Activated CD8-positive, alpha-beta memory T cell treated with anti-CD3 and anti-CD28 coated beads, Interleukin-2, amount 10 ng/mL, durations not matched to agents 7 days and 5 days (primary cell): ENCODE measurements at places on chromosomes 12 and 14. TPM values are rescaled to one million over a fixed set of nuclear protein-coding genes. Genes with fewer than 3 reads are reported as not detected.

OR4K2 gene
- not detected for total RNA-seq

ANKRD33 gene
- total RNA-seq = not detected

APOLD1 gene
- total RNA-seq = 13.5 TPM

IFNG gene
- total RNA-seq = 117 TPM

TRIM9 gene
- total RNA-seq = 0.79 TPM

HEATR5A gene
- total RNA-seq = 18.7 TPM

GPR137C gene
- total RNA-seq = 0.73 TPM

OR4E2 gene
- not detected for total RNA-seq

DNA sequence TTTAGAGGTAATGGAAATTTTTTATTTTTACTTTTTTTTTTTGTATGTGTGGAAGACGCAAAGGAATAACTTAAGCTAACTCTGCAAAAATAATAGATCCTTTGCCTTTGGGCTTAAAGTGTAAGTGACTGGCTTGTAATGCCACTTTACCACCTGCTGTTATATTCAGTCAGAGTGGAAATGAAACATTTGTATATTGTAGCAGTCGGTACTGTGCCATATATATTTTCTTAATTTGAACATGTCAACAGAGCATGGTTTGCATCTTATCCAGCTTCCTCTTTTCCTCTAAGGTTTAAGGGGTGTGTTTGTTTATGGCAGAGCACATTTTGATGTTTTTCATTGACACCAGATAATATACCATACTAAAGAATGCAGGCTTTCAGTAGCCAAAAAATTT, 176.6 kb downstream of the TRHDE start:
- no peaks in the 10 kb centered on the region for H3K36me3 ChIP-seq
- no peak overlapping the region for H3K4me3 ChIP-seq
- DNase-seq = no peak
- no peak overlapping the region for H3K27ac ChIP-seq

DNA sequence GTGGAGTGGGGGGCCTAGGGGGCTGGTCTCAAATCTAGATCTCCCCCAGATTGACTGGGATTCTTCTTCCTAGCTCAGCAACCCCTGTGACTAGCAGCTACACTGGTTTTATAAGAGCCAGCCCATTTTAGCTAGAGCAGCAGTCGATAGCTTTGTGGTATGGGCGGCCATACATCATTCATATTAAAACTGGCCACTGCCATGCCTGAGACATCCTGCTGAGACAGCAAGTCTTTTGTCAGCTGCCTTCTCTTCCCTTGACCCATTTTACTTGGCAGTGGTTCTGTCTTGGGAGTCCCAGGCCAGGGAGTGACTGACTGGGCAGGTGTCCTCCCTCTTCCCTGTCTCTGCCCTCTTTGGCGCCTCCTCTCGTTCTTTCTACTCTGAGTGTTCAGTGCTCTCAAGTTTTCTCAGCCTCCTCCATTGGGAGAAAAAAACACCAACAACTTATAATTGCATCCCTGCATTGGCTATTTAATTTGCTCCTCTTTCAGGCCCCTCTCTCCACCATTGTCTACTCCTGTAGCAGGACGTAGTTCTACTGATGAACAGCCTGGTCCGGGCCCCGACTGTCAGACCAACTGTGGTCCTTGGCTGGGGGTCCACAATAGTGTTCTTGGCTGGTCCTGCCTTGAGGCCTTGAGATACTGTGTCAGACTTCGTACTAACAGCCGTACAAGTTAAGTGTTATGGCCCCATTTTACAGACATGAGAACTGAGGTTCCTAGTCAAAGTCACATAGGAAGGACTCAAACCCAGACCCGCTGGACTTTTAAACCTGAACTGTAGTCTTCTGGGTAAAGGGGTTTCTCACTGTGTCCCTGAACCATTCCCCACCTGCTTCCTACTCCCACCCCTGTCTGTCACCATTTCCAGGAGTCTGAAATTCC, 18.3 kb upstream of the JDP2 start:
- H3K36me3 ChIP-seq = no peaks in the 10 kb centered on the region
- H3K4me3 ChIP-seq = no peak overlapping the region
- DNase-seq = no peak

- H3K27me3 ChIP-seq = no peaks in the 10 kb centered on the region
- no peak overlapping the region for H3K27ac ChIP-seq
- no peak overlapping the region for H3K4me3 ChIP-seq
- H3K4me1 ChIP-seq = no peaks in the 10 kb centered on the region
- no peak for DNase-seq
These were observed 335.5 kb downstream of the NUAK1 start for GRCh38 chr12:105803292-105803691.

GRCh38 chr14:62097072-62097471, 334.9 kb downstream of the SNAPC1 start:
- H3K27me3 ChIP-seq = peaks cover 15% of the 10 kb centered on the region
- no peak overlapping the region for H3K27ac ChIP-seq
- H3K36me3 ChIP-seq = no peaks in the 10 kb centered on the region
- no peaks in the 10 kb centered on the region for H3K4me1 ChIP-seq
- no peak overlapping the region for H3K4me3 ChIP-seq

- DNase-seq = no peak
- H3K27me3 ChIP-seq = peaks cover 17% of the 10 kb centered on the region
- peaks cover 4% of the 10 kb centered on the region for H3K4me1 ChIP-seq
- no peak overlapping the region for H3K4me3 ChIP-seq
- H3K36me3 ChIP-seq = no peaks in the 10 kb centered on the region
These were observed 45.6 kb upstream of the SOCS2 start for GRCh38 chr12:93526786-93527428.

DNA sequence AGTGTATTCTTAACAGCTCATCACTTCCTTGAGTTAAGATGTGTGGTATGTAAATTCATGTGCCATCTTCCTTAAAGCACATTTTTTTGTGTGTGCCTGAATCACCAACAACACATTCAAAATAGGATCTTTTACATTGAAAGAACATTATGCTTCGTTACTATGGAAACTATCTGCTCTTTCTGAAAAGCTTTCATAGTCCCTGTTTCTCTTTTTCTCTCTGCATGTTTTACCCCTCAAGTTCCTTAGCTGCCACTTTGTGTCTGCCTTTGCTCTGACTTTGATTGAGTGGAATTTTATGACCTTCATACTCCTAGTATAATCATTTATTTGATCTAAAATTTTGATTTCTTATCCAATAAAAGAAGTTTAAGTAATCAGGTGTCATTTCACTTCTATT, 880.3 kb upstream of the FOXG1 start:
- H3K4me3 ChIP-seq = no peak overlapping the region
- H3K27me3 ChIP-seq = no peaks in the 10 kb centered on the region
- H3K36me3 ChIP-seq = no peaks in the 10 kb centered on the region

GRCh38 chr14:102775855-102776760, 1.1 kb upstream of the TRAF3 start:
- H3K36me3 ChIP-seq = peaks cover 24% of the 10 kb centered on the region
- H3K4me1 ChIP-seq = peaks cover 49% of the 10 kb centered on the region
- H3K4me3 ChIP-seq = peak overlapping the region; percentile 64
- peak overlapping the region; percentile 81 for H3K27ac ChIP-seq
- DNase-seq = peak; percentile 48
- no peaks in the 10 kb centered on the region for H3K27me3 ChIP-seq

DNA sequence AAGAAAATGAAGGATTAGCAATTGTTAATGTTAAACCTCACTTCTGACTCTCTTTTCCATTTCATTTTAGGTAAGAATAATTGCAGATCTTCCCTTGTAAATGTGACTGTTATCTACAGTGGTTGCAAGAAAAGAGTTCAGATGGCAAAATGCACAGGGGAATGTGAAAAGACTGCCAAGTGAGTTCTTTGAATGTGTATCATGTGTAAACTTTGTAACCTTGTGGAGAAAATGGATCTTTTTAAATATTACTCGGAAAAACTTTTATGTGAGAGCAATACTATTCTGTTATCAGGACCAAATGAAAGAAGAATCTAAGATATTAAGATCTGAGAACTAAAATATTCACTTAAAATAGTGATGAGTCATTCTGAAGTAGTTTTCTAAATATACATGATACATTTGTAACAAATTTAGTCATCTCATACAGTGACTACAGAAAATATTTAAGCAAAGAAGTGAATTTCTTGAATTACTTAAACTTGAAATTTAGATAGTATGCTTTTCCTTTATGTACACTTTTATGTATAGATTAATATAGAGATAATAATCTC, 122.5 kb upstream of the CNTN1 start:
- H3K4me3 ChIP-seq = no peak overlapping the region
- DNase-seq = no peak
- H3K4me1 ChIP-seq = no peaks in the 10 kb centered on the region
- H3K27me3 ChIP-seq = no peaks in the 10 kb centered on the region
- H3K36me3 ChIP-seq = no peaks in the 10 kb centered on the region

GRCh38 chr12:12723681-12724420, 6.7 kb downstream of the CDKN1B start:
- peaks cover 79% of the 10 kb centered on the region for H3K36me3 ChIP-seq
- no peaks in the 10 kb centered on the region for H3K27me3 ChIP-seq
- peak overlapping the region; percentile 96 for H3K4me3 ChIP-seq
- H3K27ac ChIP-seq = peak overlapping the region; percentile 100

- no peaks in the 10 kb centered on the region for H3K36me3 ChIP-seq
- peaks cover 16% of the 10 kb centered on the region for H3K4me1 ChIP-seq
- no peak overlapping the region for H3K4me3 ChIP-seq
- no peaks in the 10 kb centered on the region for H3K27me3 ChIP-seq
- peak; percentile 83 for DNase-seq
These were observed 19.0 kb upstream of the RNASE12 start for GRCh38 chr14:20610002-20610765.

DNA sequence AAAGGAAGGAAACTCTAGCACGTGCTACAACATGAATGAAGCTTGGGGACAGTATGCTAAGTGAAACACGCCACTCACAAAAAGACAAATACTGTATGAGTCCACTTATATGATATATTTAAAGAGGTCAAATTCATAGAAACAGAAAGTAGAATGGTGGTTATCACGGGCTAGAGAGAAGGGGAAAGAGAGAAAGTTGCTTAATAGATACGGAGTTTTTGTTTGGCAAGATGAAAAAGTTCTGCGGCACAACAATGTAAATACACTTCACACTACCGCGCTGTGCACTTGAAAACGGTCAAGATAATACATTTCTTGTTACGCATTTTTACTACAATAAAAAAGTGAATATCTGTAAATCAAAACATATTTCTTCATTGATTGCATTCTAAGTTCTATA, 37.3 kb downstream of the FBLN5 start:
- no peaks in the 10 kb centered on the region for H3K27me3 ChIP-seq
- no peak for DNase-seq
- no peak overlapping the region for H3K4me3 ChIP-seq

DNA sequence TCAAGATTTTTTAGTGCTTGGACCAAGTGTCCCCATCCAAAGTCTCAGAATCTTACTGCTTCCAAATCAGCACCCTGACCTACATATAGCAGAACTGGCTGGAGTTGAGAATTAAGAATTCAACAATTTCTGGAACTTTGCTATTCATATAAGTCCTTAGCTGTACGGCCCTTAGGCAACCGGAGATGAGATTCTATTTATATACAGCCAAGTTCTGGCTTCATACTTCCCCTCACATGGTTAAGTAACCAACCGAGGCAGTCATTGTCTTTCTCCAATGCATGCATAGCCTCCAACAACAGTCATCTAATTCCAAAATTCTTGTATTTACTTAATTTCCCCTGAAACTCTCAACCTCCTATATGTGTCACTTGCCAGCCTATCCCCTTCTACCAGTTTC, 76.6 kb downstream of the SINHCAF start:
- no peak overlapping the region for H3K27ac ChIP-seq
- H3K4me3 ChIP-seq = no peak overlapping the region
- H3K4me1 ChIP-seq = no peaks in the 10 kb centered on the region
